ENCODE measurements at places on chromosomes 16 and 17. TPM values are rescaled to one million over a fixed set of nuclear protein-coding genes. Genes with fewer than 3 reads are reported as not detected.
A peak's percentile ranks its signal among the peaks of the same experiment; 100 is the strongest.

- no peaks in the 10 kb centered on the region for H3K36me3 ChIP-seq
- no peaks in the 10 kb centered on the region for H3K4me1 ChIP-seq
Observed at GRCh38 chr16:49876716-49877129, 20.8 kb upstream of the ZNF423 start.

Gene AXIN2
- 0.16 TPM for total RNA-seq

DNA sequence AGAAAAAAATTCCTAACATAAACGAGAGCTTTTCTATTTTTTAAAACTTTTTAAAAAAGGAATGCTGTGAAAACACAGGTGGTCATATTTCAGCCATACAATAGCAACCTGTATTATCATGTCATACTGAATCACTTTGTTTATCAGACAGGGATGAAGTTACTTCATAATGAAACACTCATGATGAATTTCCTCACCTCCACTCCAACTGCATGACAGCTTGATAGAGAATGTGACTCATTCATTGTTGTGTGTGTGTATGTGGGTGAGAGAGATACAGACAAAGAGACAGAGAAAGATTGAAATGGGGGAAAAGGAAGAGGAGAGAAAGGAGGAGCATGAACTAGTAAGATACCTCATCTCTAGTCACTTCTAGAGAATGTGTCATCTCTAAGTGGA is 109.0 kb downstream of the SYCE1L start:
- no peaks in the 10 kb centered on the region for H3K36me3 ChIP-seq
- H3K27me3 ChIP-seq = no peaks in the 10 kb centered on the region
- DNase-seq = peak; percentile 88
- peak overlapping the region; percentile 21 for H3K27ac ChIP-seq
- H3K4me3 ChIP-seq = no peak overlapping the region

- no peak overlapping the region for H3K27ac ChIP-seq
- H3K4me1 ChIP-seq = peaks cover 8% of the 10 kb centered on the region
- H3K27me3 ChIP-seq = no peaks in the 10 kb centered on the region
- no peak overlapping the region for H3K4me3 ChIP-seq
Observed at GRCh38 chr17:41067281-41067680, 1.6 kb upstream of the KRTAP2-4 start.

GRCh38 chr16:48356633-48357376 is 28.4 kb downstream of the SIAH1 start:
- no peak overlapping the region for H3K27ac ChIP-seq
- DNase-seq = no peak
- no peaks in the 10 kb centered on the region for H3K27me3 ChIP-seq
- no peak overlapping the region for H3K4me3 ChIP-seq

- no peak for DNase-seq
- H3K27ac ChIP-seq = no peak overlapping the region
- peaks cover 20% of the 10 kb centered on the region for H3K4me1 ChIP-seq
- H3K4me3 ChIP-seq = peak overlapping the region; percentile 99
- no peaks in the 10 kb centered on the region for H3K27me3 ChIP-seq
- peaks cover 64% of the 10 kb centered on the region for H3K36me3 ChIP-seq
Observed at GRCh38 chr17:40124279-40125141, 2.7 kb downstream of the MSL1 start.

GRCh38 chr17:2724784-2725164 is 13.2 kb upstream of the CLUH start:
- H3K27ac ChIP-seq = no peak overlapping the region
- H3K4me3 ChIP-seq = no peak overlapping the region
- no peaks in the 10 kb centered on the region for H3K36me3 ChIP-seq
- peaks cover 24% of the 10 kb centered on the region for H3K27me3 ChIP-seq
- H3K4me1 ChIP-seq = no peaks in the 10 kb centered on the region

Gene TERB1
- total RNA-seq = 0.26 TPM

DNA sequence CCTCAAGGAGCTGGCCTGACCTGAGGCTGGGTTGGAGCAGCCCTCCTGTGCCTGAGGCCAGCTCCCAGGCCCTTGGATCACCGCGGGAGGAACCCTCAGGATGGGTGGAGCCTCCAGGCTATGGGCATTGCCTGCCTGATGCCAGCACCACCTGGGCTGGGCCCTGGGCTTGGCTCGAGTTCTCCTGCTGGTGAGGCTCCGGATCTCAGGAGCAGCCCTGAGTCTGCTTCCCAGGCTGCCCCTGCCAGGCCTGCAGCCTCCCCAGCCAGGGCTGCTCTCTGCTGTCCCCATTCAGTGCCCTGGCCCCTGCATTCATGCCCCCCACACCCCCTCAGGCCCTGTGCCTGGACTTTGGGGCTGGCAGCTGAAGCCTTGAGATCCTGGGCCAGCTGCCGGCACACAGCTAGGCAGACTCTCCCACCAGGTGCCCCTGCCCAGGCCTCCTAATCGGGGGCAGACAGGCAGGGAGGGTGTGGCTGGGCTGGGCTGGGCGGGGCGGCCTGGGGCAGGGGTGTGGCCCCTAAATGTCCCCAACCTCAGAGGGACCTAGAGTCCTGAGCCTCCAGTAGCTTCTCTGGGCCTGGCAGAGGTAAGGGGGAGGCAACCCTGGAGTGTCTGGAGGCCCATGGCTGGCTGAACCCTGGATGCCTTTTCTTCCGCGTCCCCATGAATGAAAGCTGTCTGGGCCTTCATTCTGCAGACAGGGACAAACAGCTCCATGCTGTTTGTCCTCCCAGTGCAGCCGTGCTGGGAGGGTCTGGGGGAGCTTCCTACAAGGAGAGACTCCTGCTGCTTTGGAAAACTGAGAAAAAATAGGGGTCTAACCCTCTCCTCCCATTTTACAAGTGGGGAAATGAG is 1.1 kb upstream of the PIGQ start:
- no peaks in the 10 kb centered on the region for H3K36me3 ChIP-seq
- H3K27me3 ChIP-seq = no peaks in the 10 kb centered on the region
- peak overlapping the region; percentile 79 for H3K27ac ChIP-seq
- DNase-seq = no peak
- peak overlapping the region; percentile 72 for H3K4me3 ChIP-seq
- H3K4me1 ChIP-seq = peaks cover 8% of the 10 kb centered on the region

DNA sequence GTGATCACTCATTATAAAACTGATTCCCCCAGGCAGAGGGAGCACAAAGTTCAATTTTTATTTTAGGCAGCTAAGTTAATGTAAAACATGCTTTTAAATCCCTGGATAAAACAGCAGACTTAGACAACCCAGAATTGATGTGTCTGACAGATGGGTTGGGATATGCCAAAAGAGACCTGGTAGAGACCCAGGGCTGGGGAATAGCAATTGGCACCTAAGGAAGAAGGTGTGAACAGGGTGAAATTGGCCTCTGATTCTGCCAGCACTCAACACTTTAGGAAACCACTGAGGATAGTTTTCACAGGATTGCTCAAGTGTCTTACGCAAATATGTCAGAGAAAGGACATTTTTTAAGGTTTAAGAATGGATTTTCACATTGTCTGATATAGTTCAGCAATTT is 938.2 kb upstream of the CDH8 start:
- no peaks in the 10 kb centered on the region for H3K36me3 ChIP-seq
- DNase-seq = no peak
- H3K27me3 ChIP-seq = no peaks in the 10 kb centered on the region
- H3K4me3 ChIP-seq = no peak overlapping the region
- H3K27ac ChIP-seq = no peak overlapping the region
- H3K4me1 ChIP-seq = no peaks in the 10 kb centered on the region

DNA sequence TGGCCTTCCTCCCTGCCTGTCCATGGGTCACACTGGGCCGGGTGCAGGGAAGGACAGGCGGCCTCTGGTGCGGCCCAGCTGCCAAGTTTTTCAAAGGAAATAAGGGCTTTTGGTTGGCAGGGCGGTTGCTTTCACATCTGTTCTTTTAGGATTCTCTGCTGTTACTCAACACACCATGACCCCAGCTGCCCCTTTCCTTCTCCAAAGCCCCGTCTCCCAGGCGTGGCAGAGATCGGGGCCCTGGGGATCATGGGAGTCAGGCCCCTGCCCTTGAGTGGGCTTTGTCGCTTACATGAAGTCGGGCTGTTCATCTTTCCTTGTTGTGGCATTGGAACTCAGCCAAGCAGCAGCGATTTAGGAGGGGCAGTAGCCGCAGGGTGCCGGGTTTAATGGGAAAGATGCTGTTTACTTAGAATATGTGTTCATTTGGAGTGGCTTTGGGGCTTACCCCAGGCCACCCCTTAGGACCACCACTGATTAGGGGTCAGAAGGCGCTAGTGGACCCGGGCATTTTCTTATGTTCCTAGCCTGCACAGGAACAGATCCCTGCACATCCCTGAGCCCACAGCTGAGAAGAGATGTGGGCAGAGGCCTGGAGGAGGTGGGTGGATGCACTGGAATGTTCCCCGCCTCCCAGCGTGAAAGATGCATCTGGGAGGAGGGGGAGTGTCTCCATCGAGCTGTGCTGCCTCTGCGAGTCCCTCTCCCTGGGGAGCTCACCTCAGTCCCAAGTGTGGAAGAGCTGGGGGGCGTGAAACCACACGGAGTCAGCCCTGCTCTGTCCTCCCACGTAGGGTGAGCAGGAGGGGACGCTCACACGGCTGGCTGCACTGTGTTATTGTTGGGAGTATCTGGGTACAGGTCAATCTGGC is 6.8 kb upstream of the ADCY7 start:
- peaks cover 5% of the 10 kb centered on the region for H3K4me1 ChIP-seq
- DNase-seq = no peak
- no peak overlapping the region for H3K4me3 ChIP-seq

Gene KRTAP2-2
- not detected for total RNA-seq

- no peak overlapping the region for H3K27ac ChIP-seq
- no peak for DNase-seq
- no peaks in the 10 kb centered on the region for H3K27me3 ChIP-seq
- no peak overlapping the region for H3K4me3 ChIP-seq
- peaks cover under 1% of the 10 kb centered on the region for H3K36me3 ChIP-seq
Observed at GRCh38 chr17:21358682-21359482, 17.3 kb upstream of the KCNJ12 start.

- no peaks in the 10 kb centered on the region for H3K36me3 ChIP-seq
- no peaks in the 10 kb centered on the region for H3K4me1 ChIP-seq
- no peak for DNase-seq
- no peaks in the 10 kb centered on the region for H3K27me3 ChIP-seq
- H3K27ac ChIP-seq = no peak overlapping the region
Observed at GRCh38 chr17:20074489-20074888, 65.3 kb downstream of the SPECC1 start.

DNA sequence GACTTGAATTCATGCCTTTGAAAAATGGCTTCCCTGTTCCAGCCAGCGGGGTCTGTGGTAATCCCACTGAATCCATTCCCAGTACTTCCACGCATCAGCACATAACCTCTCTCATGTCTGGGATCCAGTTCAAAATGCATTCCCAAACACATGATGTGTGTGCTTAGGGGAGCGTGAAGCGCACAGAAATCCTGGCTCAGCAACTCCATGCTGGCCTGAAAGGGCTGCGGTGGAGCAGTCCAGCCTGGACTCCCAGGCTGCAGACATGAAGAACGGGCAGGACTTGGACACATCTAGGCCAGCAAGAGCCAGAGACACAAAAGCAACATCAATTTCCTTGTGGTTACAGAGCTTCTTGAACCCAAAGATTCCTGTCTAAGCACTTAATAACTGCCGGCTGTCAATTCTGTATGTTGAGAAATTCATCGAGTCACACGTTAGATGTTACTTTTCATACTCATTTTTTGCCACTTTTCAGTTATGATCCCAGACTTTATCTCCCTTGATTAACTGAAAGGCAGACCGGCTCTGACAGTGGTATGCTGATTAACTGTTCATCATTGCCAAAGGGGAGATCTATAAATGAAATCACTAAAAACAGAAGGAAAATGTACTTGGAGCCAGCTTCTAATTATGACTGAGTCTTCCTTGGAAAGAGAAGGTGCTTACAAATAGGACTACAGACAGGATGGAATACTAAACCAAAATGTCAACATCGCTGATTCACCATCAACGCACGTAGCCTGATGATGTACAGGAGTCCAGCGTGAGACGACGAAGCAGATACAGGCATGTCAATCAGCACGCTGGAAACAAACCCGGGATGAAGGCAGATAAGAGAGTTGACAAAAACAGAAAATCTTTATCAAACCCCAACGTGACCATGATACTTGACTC is 23.0 kb downstream of the NSMCE1 start:
- H3K4me1 ChIP-seq = peaks cover 10% of the 10 kb centered on the region
- H3K4me3 ChIP-seq = no peak overlapping the region
- H3K27ac ChIP-seq = no peak overlapping the region
- peaks cover 32% of the 10 kb centered on the region for H3K36me3 ChIP-seq

- H3K4me3 ChIP-seq = no peak overlapping the region
- no peak overlapping the region for H3K27ac ChIP-seq
- peaks cover 9% of the 10 kb centered on the region for H3K27me3 ChIP-seq
- DNase-seq = no peak
- H3K36me3 ChIP-seq = no peaks in the 10 kb centered on the region
- H3K4me1 ChIP-seq = peaks cover 6% of the 10 kb centered on the region
Observed at GRCh38 chr16:89629827-89630610, 16.6 kb downstream of the DPEP1 start.

Gene ABCA9
- 7.8 TPM for total RNA-seq
